Fibroblast of skin of left biceps (primary cell): ENCODE measurements at places on chromosomes 7 and 10.

DNA sequence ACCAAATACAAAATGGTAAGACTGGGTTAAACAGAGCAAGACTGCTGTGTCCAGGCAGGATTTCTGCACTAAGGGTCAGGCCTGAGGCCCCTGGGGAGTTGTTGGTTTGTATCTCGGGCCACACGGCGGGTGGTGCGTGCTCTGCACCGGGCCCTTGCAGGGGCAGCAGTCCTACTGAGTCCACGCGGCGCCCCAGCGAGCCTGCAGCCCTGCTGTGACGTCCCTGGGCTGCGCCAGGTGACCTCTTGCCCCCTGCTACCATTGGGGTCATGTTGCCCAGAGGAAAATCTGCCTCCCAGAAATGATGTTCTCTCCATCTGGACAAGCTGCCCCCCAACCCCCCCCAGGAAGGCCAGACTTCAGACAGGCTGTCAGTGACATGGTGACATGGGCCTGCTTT lies 281.5 kb downstream of the CELF2 start:
- DNase-seq = no peak

DNA sequence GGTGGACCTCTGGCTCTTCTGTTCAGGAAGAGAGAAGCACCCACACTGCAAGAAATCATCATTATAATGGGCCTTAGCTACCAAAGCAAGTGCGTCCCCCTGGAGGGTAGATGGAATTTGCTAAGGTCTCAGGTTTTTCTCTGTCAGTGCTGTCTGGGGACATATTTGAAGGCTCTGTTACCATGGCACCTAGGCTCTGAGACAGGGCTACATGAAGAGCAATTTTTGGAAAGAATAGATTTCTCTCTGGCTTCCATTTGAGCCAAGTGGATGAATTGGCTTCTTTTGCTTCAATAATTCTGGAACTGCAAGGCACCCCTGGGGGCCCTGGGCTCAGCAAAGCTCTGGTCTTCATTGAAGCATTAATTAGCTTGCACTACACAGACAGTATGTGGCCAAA lies 349.1 kb upstream of the GALNT17 start:
- no peak for DNase-seq

DNA sequence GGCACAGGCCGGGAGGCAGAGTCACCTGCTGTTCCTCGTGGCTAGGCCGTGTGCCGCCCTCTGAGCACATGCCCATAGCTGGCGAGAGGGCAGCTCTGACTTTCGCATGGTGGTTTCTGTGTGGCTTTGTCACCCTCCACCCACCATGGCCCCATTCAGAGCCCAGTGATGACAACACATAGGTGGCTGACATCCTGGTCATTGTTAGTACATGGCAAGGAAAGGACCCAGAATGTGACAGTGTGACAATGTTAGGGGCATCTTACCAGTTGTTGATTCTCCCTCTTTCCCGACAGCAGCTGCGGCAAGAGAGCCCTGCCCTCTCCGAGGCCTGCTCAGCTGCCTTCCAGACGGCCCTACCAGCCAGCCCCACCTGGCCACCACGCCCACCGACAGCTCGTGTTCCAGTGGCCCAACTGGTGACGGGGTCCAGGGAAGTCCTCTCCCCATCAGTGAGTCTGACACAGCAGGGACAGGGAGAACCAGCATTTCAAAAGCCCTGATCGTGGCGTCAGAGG lies 52.2 kb downstream of the ZNF467 start:
- DNase-seq = no peak

- no peak for DNase-seq
Observed at GRCh38 chr10:113879691-113880090, 25.2 kb downstream of the NHLRC2 start.

- DNase-seq = no peak
Observed at GRCh38 chr7:128019288-128019687, 11.9 kb downstream of the LRRC4 start.
